ENCODE measurements at places on chromosomes 1 and 21.
A peak's percentile ranks its signal among the peaks of the same experiment; 100 is the strongest.

GRCh38 chr21:45467221-45467779, 62.3 kb downstream of the COL18A1 start:
- DNase-seq = no peak

DNA sequence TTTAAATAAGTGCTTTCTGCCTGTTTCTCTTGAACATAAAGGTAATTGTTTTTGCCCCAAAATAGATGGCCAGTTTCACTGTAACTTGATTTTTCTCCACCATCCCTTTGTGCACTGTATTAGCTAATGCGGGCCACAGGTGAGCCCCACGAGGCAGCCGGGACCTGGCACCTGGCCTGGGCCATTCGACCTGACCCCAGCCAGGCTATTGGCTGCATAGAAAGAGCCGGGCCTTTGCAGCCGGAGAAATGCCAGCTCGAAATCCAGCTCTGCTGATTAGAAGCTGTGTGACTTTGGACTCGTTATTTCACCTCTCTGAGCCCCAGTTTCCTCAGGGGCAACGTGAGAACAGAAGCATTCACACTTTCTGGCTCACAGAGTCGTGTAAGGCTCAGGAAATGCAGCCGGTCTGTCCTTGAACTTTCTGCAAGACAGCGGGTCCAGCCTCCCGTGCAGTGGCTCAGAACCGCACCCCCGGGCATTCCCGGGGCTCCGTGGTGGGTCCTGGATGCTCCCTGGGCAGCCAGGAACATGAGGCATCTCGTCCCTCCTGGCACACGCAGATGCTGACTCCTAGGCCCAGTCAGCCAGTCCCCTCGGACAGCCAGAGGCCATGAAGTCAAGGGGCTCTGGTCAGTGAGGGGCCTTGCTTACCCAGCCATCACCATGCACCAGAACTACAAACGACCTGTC, 37.4 kb upstream of the ACTRT2 start:
- DNase-seq = no peak

- no peak for DNase-seq
Measured at GRCh38 chr1:119409731-119410130, 5.2 kb upstream of the HSD3B2 start.

DNA sequence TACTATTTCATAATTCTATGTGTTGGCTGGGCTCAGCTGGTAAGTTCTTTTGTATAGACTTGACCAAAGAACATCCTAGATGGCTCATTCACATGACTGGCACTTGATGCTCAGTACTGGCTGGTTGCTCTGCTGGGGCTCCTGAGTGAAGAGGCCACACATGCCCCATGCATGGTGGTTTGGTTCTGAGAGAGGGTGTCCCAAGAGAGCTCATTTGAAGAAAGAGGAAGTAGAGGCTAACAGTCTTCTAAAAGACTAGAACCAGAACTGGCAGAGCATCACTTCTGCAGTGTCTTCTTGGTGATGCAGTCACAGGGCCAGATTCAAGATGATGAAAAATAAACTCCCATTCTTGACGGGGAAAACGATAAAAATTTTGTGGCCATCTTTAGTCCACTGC, 5.2 kb upstream of the BACH1 start:
- DNase-seq = no peak

DNA sequence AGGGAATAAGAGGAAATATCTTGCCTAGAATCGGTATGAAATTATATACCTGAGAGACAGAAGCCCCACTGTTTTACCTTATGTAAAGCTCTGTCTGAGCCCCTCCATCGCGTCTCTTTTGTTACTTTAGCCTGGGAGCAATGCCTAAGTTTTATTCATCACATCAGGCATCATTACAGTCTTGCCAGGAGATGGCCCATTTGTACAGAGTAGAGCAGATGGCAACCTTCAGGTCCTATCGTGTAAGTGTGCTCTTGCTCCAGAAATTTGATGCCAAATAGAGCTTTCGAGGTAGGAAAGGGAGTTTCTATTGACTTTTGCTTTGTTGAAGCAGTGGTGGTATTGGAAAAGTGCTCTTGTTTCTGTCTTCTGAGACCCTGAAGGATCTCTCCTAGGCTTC, 24.9 kb downstream of the CFAP126 start:
- DNase-seq = no peak

- no peak for DNase-seq
Measured at GRCh38 chr1:184910691-184911091, 63.6 kb downstream of the NIBAN1 start.

DNA sequence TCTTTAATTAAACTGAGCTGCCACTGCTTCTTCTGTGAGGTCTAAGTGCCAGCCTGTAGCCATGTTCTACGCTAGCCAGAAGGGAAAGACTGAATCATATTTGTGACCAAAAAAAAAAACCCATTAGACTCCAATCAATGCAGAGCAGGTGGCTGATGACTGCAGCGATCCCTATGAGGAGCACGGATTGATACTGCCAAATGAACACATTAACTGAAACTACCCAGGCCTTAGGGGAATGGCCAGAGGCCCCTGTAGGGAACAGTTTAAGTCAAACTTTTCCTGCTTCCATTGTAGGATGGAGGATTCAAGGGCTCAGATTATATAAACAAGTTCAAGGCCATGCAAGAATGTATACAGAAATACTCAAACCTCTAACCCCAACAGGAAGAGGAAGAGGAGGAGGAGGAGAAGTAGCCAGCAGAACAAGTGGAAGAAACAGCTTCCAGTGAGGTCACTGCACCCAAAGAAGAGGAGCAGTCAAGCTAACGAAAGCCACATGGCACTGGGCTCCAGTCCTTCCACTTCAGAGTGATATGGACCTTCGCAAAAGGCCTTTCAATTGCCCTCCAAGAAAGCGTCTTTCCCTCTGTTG, 328.3 kb downstream of the SMYD3 start:
- no peak for DNase-seq

- no peak for DNase-seq
Measured at GRCh38 chr1:198449727-198450433, 90.6 kb downstream of the ATP6V1G3 start.

DNA sequence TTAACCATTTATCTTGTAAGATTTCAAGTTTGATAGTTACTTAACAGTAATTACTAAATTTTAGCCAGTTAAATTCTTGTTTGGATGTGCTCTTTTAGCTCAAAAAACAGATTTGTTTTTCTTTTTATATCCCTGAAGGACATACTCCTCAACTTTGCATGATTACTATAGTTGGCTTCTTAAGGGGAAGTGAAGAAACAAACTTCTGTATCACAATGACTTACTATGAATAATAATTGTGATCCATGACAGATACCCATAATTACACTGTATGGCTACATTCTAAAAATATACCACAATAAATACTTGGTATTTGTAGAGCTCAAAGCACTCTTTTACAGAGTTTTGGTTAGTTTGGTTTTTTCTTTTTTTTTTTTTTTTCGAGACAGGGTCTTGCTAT, 55.8 kb downstream of the IARS2 start:
- DNase-seq = no peak

- DNase-seq = no peak
Measured at GRCh38 chr1:164753521-164754077, 194.6 kb downstream of the PBX1 start.

DNA sequence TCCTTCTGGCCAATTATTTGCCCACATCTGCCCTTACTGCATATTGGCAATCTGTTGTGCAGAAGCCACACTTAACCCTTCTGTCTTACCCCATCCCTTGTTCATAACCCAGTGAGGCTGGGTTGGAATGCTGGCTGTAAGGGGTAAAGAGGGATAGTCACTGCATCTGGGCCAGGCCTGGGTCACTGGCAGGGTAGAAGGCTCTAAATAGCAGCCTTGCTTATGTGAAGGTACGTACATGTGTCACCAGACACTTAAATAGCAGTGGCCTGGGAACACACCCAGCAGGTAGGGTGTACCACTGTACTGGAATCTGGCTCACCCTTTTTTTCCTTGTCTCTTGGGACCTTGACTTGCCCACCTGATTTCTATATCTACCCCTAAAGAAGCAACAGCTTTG, 9.9 kb upstream of the TARS2 start:
- DNase-seq = no peak

GRCh38 chr1:50218344-50219120, 109.8 kb downstream of the ELAVL4 start:
- DNase-seq = no peak

GRCh38 chr1:111603979-111604378, 15.6 kb upstream of the RAP1A start:
- peak; percentile 34 for DNase-seq

DNA sequence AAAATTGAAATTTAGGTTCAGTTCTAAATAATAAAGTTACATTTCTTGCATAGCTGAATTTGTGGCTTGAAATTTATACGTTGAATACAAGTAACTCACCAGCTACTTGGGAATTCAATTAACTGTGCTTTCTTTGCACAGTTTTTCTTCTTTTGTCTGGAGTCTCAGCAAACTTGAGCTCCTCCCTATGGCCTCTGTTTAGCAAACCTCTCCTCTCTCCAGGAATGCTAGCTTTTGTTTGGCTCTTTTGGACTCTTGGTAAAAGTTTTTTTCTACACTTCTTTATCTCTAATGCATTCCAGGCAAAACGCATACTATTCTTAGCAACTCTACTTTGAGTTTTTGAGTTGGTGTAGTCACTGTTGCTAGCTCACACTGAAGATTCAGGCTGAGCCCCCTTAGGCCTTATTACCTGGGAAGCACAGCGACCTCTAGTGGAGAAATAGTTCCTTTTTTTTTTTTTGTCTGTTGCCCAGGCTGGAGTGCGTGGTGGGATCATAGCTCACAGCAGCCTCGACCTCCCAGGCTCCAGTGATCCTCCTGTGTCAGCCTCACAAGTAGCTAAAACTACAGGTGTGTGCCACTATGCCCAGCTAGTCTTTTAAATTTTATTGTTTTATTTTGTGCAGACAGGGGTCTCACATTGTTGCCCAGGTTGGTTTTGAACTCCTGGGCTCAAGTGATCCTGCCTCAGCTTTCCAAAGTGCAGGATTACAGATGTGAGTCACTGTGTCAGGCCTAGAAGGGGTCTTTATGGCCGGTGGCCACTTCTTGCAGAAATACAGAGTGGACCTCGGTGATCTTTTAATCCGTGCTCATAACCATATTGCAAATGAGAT, 61.7 kb downstream of the CASQ2 start:
- no peak for DNase-seq

DNA sequence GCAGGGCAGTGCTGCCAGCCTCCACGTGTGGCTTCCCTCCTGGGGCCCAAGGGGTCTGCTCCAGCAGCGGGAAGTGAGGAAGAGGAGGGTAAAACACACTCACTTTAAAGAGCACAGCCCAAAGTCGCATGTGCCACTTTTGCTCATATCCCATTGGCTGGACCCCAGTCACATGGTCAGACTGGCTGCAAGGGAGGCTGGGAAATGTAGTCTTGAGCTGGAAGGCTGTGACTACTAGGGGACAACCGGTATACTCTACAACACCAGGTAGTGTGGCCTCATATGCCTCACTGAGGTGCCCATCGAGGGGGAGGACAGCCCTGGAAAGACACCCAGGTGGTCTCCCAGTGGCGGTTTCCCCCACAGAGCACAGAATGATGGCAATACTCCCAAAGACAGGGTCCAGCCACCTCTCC, 45.2 kb downstream of the CAMK2N1 start:
- DNase-seq = no peak

DNA sequence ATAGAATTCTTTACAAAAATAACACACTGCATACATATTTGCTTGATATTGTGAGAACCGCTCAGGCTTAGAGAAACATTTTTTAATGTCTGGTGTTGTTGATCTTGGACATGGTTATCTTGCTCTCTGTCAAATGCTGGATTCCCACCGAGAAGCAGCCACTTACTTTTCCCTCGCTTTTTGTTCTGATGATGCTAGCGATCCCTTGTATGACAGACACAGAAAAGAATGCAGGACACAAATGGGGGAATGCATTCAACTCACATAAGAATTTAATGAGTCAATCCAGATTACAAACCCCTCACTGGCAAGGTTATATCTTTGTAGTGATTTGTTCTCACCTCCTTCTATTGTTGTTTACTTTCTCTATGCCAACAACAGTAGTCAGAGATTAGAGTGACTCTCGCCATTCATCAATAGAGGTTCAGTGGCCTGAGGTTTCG, 76.8 kb upstream of the AKT3 start:
- DNase-seq = no peak

- DNase-seq = no peak
Measured at GRCh38 chr1:210201681-210202080, 30.9 kb upstream of the SERTAD4 start.

GRCh38 chr1:204080163-204080903, 7.4 kb downstream of the SOX13 start:
- no peak for DNase-seq

GRCh38 chr21:29018540-29018939, 609 bp downstream of the RWDD2B start:
- no peak for DNase-seq

- DNase-seq = no peak
Measured at GRCh38 chr1:48236716-48237470, 14.4 kb downstream of the SLC5A9 start.

GRCh38 chr1:160768295-160768657, 27.7 kb upstream of the LY9 start:
- peak; percentile 50 for DNase-seq

- DNase-seq = no peak
Measured at GRCh38 chr1:87295445-87296110, 33.1 kb upstream of the LMO4 start.

Measured in stimulated activated CD8-positive, alpha-beta memory T cell treated with anti-CD3 and anti-CD28 coated beads, Interleukin-15, amount 100 ng/mL, for 24 hours (primary cell).